ENCODE measurements at places on chromosomes 4 and X.

DNA sequence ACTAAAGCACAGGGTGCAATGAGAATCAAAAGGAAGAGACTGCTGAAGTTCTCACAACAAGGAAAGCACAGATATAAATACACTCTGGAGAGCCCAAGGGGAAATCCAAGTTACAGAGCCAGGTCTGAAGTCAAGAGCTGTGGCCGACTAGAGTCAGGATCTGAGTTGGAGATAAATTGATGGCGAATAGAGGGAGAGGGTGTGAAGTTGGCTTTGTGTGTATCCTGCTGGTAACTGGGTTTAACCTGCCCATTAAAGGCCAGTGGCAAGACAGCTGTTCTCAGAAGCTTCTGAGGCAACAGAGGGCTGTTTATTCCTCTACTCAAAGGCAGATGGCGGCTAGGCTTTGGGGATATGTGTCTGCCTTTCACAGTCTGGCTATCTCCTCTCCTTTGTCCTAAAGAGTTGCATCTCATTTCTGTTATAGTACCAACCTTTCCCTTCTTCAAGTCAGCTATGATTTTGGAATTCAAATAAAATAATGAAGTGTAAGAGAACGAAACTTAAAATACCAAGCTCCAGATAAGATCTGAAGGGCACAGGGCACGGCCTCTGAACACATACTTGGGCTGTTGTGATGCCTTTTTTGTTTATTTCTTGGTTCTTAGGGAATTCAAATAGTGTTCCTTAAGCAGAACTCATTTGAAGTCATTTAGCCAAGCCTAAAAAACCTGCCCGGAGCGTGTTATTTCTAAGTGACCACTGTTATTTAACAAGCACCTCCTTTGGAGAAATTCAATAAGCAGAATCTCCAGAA lies 142.1 kb downstream of the APBB2 start:
- DNase-seq = no peak

DNA sequence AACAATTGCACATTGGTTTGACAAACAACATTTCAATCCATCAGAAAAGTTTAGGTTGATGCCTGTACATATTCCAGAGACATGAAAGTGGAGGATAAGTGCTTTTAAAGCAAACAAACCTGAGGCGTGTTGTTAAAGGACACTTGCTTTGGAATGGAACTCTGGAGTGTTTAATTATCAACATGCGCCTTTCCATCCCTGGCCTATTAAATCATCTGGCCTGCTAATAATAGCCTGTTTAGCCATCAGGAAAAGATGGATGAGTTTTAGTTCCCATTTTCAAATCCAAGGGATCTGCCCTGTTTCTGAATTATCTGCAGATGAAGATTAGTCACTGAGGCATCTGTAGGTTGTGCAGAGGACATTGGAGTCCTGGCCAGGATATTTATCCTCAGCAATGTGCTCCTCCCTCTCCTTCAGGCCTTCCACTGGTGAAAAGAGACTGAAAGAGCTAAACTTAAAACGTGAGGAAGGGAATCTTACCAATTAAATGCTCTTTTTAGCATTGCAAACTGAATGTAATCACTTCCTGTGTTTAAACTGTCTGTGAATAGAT lies 388.9 kb downstream of the PPARGC1A start:
- DNase-seq = no peak

GRCh38 chrX:106159861-106160282 lies 8.2 kb upstream of the PWWP3B start:
- no peak for DNase-seq

- no peak for DNase-seq
Measured at GRCh38 chr4:123121241-123121907, 199.0 kb upstream of the NUDT6 start.

DNA sequence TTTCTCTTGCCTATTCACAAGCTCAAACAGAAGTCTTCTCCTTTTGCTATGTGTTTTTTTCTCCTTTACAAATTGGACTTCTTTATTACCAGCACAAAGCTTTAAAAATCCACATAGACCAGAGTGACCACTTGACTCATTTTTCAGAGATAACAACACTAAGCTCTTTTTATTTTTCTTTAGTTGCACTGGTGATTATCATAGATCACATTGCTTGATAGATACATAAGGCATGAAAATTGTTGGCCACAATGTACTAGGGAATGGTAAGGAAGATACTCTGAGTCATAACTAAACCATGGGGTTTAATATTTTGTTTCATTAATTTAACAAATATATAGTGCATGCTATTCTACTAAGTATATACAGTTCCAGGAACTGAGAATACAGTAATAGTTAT lies 159.0 kb downstream of the GASK1B start:
- no peak for DNase-seq

DNA sequence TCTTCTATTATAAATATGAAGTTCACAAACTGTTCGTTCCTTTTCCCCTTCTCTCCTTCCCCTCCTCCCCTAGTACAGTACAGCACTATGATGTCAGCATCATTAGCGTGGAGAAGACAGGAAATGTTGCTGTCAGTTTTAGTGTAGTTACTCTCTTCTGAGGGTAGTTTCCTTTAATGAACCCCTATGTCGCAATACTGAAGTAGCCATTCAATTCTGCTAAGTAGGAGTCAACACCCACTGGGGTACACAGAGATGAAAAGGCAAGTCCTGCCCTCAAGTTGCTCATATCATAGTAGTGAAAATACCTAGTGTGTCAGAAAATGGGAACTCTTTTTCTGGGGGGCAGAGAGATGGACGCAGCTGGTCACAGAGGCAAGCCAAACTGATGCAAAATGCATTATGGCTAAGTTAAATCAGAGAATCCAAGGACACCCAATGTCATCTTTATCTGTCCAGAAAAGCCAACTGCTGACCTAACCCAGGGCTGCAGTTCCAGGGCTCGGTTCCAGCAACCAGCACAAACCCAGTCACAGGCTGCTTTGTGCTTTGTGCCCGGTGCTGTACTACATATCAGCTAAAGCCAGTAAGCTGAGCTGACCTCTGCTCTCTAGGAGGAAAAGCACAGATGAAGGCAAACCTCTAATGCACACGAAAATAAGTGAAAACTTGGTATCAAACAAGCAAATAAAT lies 31.5 kb downstream of the GRIA3 start:
- no peak for DNase-seq

DNA sequence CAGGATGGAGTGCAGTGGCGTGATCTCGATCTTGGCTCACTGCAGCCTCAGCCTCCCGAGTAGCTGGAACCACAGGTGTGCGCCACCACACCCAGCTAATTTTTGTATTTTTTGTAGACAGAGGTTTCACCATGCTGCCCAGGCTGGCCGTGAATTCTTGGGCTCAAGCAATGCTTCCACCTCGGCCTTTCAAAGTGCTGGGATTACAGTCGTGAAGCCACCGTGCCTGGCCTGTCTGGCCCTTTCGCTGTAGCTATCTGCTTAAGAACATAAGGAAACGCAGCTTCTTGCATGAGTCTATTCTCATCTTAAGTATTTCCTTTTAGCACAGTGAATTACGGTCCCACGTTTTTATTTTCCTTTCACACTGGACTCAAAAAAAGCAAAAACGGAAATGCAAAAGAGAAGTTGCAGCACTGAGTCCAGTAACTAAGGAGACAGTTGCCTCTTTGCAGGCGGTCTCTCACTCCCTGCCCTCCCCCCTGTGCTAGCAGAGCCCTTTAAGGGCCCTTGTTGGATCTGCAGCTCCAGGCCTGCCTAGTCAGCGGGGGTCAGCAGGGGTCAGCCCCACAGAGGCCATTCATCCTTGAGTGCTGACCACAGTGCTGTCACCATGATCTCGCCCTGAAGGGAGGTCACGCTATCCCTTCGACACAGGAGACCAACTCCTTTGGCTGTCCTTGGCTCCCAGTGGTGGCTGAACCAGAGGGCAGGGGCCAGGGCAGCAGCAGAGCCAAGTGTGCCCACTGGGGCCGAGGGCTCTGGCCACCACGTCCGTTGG lies 21.8 kb upstream of the TBC1D14 start:
- no peak for DNase-seq

DNA sequence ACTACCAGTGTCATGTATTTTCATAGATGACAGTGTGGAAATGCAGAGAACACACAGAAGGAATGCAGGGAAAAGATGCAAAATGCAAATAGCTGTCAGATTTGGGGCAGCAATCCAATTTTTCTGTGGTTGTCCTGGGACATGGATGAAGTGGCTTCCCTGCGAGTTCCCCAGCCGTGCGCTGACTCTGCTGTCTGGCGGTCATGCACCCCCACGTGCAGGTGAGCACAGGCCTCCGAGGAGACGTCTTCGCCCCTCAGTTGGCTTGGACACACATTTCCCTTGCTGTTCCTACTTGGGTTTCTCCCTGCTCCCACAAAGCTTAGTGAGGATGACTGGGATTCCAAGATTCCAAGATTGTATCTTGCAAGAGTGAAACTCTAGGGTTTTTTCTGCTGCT lies 24.4 kb downstream of the BLOC1S4 start:
- DNase-seq = no peak

GRCh38 chrX:119155416-119156035 lies 27.9 kb upstream of the KIAA1210 start:
- DNase-seq = no peak

- DNase-seq = no peak
Measured at GRCh38 chr4:187000281-187000680, 276.6 kb upstream of the FAT1 start.

DNA sequence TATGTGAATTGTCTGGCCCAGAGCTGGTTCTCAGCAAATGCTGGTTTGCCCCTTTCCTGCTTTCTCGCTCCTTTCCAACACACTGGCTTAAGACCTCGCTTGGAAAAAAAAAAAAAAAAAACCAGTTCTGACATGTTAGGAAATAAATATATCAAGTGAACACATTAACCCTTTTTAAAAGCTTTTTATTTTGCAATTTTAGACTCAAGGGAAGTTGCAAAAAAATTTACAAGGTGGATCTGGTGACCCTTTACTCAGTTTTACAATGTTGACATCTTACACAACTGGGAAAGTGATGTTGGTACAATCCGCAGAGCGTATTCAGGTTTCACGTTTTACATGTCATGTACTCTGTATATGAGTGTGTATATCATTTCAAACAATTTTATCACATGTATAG lies 100.1 kb downstream of the RTL5 start:
- no peak for DNase-seq

DNA sequence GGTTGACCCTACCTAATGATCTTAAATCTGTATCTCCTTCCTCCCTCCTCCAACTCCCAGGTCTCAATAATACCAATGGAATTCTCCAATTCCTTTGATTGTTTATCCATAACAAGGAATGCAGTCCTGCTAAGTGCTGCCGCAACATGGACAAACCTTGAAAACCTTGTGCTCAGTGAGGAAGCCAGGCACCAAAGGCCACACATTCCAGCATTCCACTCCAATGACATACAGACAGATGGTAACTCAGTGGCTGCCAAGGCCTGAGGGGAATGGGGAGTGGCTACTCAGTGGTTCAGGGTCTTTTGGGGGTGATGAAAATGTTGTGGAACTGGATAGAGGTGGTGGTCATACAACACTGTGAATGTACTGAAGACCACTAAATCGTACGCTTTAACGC lies 10.4 kb downstream of the HAUS7 start:
- DNase-seq = no peak

GRCh38 chrX:21963731-21964405 lies 23.4 kb downstream of the SMS start:
- DNase-seq = no peak

DNA sequence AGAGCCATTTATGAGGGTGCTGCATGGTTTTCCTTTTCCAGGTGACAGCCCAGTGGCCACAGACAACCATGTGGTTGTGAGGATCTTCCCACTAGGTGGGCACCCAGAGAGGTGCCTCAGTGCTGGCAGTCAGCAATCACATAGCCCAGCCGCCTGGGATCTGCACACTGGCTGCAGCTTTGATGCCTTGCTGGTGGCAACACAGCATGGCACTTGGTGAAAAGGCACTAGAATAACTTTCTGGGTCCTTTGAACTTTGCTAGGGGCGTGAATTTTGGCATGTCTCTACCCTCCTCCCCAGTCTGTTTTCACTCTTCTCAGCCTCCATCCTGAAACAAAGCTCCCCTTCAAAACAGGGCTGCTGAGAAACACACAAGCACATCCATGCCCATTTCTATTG lies 108.8 kb upstream of the RPL34 start:
- DNase-seq = no peak

- no peak for DNase-seq
Measured at GRCh38 chrX:129013574-129013973, 509.7 kb downstream of the SMARCA1 start.

- DNase-seq = no peak
Measured at GRCh38 chr4:24743927-24744326, 51.4 kb upstream of the SOD3 start.

- no peak for DNase-seq
Measured at GRCh38 chrX:9510366-9510765, 45.5 kb downstream of the TBL1X start.

GRCh38 chr4:102141842-102142241 lies 203.4 kb downstream of the SLC39A8 start:
- DNase-seq = no peak
